ENCODE measurements at places on chromosomes 2 and 18. TPM values are rescaled to one million over a fixed set of nuclear protein-coding genes. Genes with fewer than 3 reads are reported as not detected.

Gene REG3G
- total RNA-seq, result not detected

Gene SP140L
- 4.3 TPM for total RNA-seq

Gene SEMA4F
- 2.9 TPM for total RNA-seq

Gene MOCOS
- 0.33 TPM for total RNA-seq

Gene EPC2
- total RNA-seq, result 22.0 TPM

Gene MAL
- total RNA-seq, result 4.4 TPM

Gene UGT1A3
- not detected for total RNA-seq

Gene ACYP2
- 76.7 TPM for total RNA-seq

Gene ACKR3
- 39.3 TPM for total RNA-seq

- H3K27me3 ChIP-seq, result no peaks in the 10 kb centered on the region
- no peak for DNase-seq
- H3K4me3 ChIP-seq, result no peak overlapping the region
- H3K4me1 ChIP-seq, result peaks cover 3% of the 10 kb centered on the region
- H3K27ac ChIP-seq, result no peak overlapping the region
Observed at GRCh38 chr2:44715671-44716081, 225.8 kb upstream of the SIX3 start.

- no peak for DNase-seq
- peaks cover 33% of the 10 kb centered on the region for H3K27me3 ChIP-seq
- no peak overlapping the region for H3K4me3 ChIP-seq
- no peak overlapping the region for H3K27ac ChIP-seq
Observed at GRCh38 chr2:234100686-234101085, 50.2 kb downstream of the SPP2 start.

GRCh38 chr2:172373766-172374165, 53.6 kb upstream of the ITGA6 start:
- peaks cover 35% of the 10 kb centered on the region for H3K4me1 ChIP-seq
- no peaks in the 10 kb centered on the region for H3K36me3 ChIP-seq
- no peak overlapping the region for H3K4me3 ChIP-seq
- DNase-seq, result no peak

DNA sequence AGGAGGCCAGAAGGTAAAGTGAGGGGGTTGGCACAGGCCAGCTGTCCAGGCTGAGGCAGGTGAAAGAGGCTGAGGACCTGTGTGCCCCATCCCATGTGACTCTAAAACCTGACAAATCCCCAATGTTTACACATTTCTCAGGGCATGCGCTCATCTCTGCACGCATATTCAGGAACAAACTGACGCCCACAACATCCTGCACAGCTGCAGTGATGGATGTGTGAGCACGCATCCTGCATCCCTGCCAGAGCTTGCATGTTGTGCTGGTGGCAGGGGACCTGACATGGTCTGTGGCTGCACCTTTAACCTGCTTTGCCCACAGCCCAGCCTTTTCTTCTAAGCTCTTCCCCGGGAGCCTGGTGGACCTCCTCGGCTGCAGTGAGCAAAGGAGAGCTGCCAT, 83.1 kb downstream of the FBXO15 start:
- H3K27ac ChIP-seq, result no peak overlapping the region
- H3K4me1 ChIP-seq, result no peaks in the 10 kb centered on the region
- DNase-seq, result no peak
- H3K36me3 ChIP-seq, result no peaks in the 10 kb centered on the region

DNA sequence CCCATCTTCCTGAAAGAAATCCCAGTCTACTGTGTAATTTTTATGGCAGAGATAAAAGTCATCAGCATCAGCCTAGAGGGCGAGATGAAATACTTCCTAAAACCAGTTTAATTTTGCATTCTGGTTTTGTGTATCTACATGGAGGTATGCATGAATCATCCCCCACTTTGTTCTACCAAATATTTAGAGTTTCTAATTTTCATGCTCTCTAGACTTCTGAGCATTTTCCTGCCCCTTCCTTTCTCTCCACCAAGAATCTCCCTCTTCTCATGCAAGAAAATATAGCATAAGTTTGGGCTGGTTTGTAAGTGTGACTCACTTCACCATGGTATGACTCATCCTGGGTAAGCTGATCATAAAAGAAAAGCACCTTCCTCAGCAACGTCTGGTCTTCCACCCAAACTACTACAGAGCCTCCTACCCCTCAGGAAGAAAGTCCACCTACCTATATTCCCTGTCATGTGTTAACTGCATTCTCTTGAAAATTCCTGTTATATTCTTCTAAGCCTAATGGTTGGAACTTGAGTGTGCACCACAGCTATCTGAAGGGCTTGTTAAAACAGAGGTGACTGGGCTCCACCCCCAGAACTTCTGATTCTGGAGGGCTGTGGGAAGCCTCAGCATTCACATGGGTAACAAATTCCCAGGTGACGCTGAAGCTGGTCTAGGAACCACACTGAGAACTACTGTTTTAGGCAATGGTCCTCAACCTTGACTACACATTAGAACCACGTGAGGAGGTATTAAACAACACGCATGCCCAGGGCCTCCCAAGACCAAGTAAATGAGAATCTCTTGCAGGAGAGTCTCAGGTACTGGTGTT, 37.4 kb upstream of the RAPGEF4 start:
- no peak overlapping the region for H3K27ac ChIP-seq
- peaks cover 11% of the 10 kb centered on the region for H3K27me3 ChIP-seq
- H3K4me3 ChIP-seq, result no peak overlapping the region
- DNase-seq, result no peak

DNA sequence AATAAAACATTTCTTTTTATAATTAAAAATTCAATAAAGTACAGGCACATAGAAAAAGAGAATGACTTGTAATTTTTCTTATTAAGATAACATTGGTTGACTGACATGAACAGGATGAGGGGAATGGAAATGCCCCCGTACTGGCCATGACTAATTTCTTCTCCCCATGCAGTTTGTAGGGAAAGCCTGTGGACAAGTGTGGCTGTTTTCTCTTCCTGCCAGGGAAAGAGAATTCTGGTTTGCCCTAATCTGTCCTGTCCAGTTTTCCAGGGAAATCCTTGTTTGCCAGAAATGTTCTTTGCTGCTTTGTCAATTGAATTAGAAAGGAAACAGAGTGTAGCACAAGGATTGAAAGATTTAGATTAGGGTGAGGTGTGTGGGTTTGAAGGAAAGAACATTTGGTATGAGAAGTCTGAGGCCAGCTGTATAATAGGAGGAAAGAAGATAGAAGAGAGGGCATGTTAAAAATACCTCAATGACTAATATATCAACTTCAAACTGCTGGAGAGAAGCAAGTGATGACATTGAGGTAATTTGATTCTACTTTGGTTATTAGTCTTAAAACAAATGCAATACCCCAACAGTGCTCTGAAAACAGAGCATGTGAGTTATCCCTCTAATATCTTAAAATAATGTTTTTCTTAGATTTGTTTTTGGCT, 593.9 kb upstream of the ZNF804A start:
- DNase-seq, result no peak
- H3K4me1 ChIP-seq, result peaks cover 13% of the 10 kb centered on the region
- no peaks in the 10 kb centered on the region for H3K27me3 ChIP-seq
- no peaks in the 10 kb centered on the region for H3K36me3 ChIP-seq
- H3K27ac ChIP-seq, result no peak overlapping the region

GRCh38 chr2:218427741-218428140, 8.8 kb downstream of the VIL1 start:
- no peaks in the 10 kb centered on the region for H3K4me1 ChIP-seq
- no peak overlapping the region for H3K27ac ChIP-seq
- no peaks in the 10 kb centered on the region for H3K36me3 ChIP-seq
- no peak for DNase-seq

GRCh38 chr2:128596396-128597120, 277.9 kb upstream of the HS6ST1 start:
- no peak overlapping the region for H3K27ac ChIP-seq
- no peak overlapping the region for H3K4me3 ChIP-seq

- H3K27me3 ChIP-seq, result peaks cover 21% of the 10 kb centered on the region
- peak within 1 kb of the TSS; percentile 40 for H3K27ac ChIP-seq
- no peaks in the 10 kb centered on the region for H3K36me3 ChIP-seq
- peak; percentile 52 for DNase-seq
- H3K4me3 ChIP-seq, result peak within 1 kb of the TSS; percentile 84
Observed at GRCh38 chr2:160062292-160063005, at the start of gene PLA2R1. Gene PLA2R1, minus strand, starts transcription at chr2:160062615. Its CDS starts 212 bp downstream, at chr2:160062403.

GRCh38 chr2:92072461-92073035, 2798.7 kb upstream of the TEKT4 start:
- no peak overlapping the region for H3K27ac ChIP-seq
- no peaks in the 10 kb centered on the region for H3K4me1 ChIP-seq

- H3K4me3 ChIP-seq, result no peak overlapping the region
- no peaks in the 10 kb centered on the region for H3K27me3 ChIP-seq
- H3K27ac ChIP-seq, result peak overlapping the region; percentile 69
- DNase-seq, result no peak
- peaks cover 36% of the 10 kb centered on the region for H3K36me3 ChIP-seq
Observed at GRCh38 chr2:36484454-36484853, 113.5 kb downstream of the FEZ2 start.

DNA sequence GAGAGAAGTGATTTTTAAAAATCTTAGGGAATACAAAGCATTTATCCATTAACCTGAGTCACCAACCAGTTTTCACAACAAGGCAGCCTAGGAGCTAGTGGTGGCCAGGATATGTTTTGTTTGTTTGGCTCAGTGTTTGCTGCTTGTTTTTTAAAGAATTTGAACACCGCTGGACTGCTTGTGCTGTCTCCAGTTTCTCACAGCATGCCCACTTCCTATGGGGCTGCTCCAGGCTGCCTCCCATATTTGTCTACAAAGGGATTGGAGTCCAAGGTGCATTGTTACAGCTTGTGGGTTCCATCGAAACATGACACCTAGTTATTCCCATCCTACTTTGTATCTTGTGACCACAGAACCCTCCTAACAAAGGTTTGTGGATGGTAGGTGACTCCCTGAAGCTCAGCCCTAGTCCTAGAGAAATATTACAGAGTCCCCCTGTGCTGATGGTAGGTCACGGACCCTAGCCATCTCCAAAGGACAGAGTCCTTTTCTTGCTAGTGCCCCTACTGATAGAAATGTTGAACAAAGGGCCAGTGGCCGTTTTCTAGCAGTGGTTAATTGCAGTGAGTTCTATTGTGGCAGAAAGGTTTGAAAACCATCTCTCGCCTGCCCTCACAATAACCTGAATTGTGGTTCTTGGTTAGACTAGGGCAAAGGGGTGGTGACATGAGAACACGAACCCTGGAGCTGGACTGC, 23.2 kb downstream of the GPR39 start:
- no peaks in the 10 kb centered on the region for H3K36me3 ChIP-seq
- no peaks in the 10 kb centered on the region for H3K27me3 ChIP-seq

GRCh38 chr2:127305990-127306585, 12.1 kb upstream of the ERCC3 start:
- H3K4me3 ChIP-seq, result no peak overlapping the region
- H3K4me1 ChIP-seq, result no peaks in the 10 kb centered on the region
- H3K36me3 ChIP-seq, result peaks cover 55% of the 10 kb centered on the region
- H3K27me3 ChIP-seq, result no peaks in the 10 kb centered on the region
- H3K27ac ChIP-seq, result no peak overlapping the region

- peak overlapping the region; percentile 88 for H3K4me3 ChIP-seq
- peaks cover 28% of the 10 kb centered on the region for H3K4me1 ChIP-seq
- no peak for DNase-seq
- H3K27ac ChIP-seq, result peak overlapping the region; percentile 87
Observed at GRCh38 chr2:227164763-227165291, 403 bp downstream of the COL4A3 start.

- H3K27me3 ChIP-seq, result no peaks in the 10 kb centered on the region
- H3K36me3 ChIP-seq, result no peaks in the 10 kb centered on the region
- H3K4me3 ChIP-seq, result no peak overlapping the region
- H3K4me1 ChIP-seq, result no peaks in the 10 kb centered on the region
- H3K27ac ChIP-seq, result no peak overlapping the region
- no peak for DNase-seq
Observed at GRCh38 chr2:18311420-18312195, 248.8 kb downstream of the RDH14 start.

DNA sequence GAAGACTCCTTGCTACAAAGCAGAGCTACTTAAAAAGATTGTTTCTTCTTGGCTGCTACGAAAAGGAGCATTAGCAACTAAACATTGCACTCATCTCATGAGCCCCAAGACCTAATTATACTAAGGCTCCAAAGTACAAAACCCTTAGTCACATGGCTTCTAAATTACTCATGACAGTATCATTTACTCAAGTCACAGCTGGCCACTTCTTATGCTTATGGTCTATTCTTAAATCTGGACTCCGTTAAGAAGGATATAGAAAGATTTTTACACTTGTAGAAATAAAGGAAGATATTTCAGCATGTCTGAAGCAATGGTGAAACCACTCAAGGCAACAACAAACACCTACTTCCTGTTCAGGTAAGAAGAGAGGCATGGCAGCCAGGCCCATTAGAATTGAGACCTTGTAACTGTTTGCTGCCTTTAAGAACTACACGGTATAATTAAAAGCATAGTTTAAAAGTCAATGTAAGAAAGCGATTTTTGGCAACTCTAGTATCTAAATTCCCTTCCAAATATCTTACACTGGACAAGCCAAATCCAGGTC, 12.7 kb downstream of the ANKRD44 start:
- H3K27ac ChIP-seq, result no peak overlapping the region
- peaks cover 21% of the 10 kb centered on the region for H3K4me1 ChIP-seq
- DNase-seq, result no peak
- no peak overlapping the region for H3K4me3 ChIP-seq
- H3K27me3 ChIP-seq, result no peaks in the 10 kb centered on the region

GRCh38 chr18:46338766-46339165, 234.6 kb downstream of the HAUS1 start:
- H3K4me3 ChIP-seq, result no peak overlapping the region
- no peaks in the 10 kb centered on the region for H3K27me3 ChIP-seq
- DNase-seq, result no peak
- H3K4me1 ChIP-seq, result peaks cover 81% of the 10 kb centered on the region
- no peaks in the 10 kb centered on the region for H3K36me3 ChIP-seq
- H3K27ac ChIP-seq, result peak overlapping the region; percentile 44

- DNase-seq, result no peak
- H3K4me3 ChIP-seq, result no peak overlapping the region
- H3K36me3 ChIP-seq, result no peaks in the 10 kb centered on the region
- no peak overlapping the region for H3K27ac ChIP-seq
- H3K4me1 ChIP-seq, result peaks cover 2% of the 10 kb centered on the region
Observed at GRCh38 chr2:162123806-162124758, 28.0 kb downstream of the GCG start.

DNA sequence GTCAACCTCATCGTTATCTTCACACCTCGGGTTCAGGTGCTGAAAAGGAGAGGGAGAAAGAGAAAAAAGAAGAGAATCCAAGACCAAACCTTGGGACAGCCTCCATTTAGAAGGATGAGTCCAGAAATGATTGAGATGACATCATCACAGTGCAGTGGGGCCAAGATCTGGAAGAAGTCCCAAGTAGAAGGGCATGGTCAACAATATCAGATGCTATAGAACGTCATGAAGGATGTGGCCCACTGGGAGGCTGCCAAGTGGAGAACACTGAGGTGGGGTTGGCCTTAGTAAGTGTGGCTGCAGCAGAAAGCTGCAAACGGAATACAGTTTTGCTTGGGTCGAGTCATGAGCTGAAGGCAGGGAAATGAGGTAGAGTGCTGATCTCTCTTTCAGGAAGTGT, 91.1 kb upstream of the FZD7 start:
- H3K27ac ChIP-seq, result no peak overlapping the region
- H3K4me1 ChIP-seq, result no peaks in the 10 kb centered on the region
- H3K4me3 ChIP-seq, result no peak overlapping the region
- DNase-seq, result no peak
- H3K36me3 ChIP-seq, result no peaks in the 10 kb centered on the region

GRCh38 chr18:23719634-23720201, 30.5 kb downstream of the LAMA3 start:
- H3K4me3 ChIP-seq, result no peak overlapping the region
- no peaks in the 10 kb centered on the region for H3K36me3 ChIP-seq
- H3K4me1 ChIP-seq, result peaks cover 25% of the 10 kb centered on the region
- DNase-seq, result no peak
- H3K27me3 ChIP-seq, result no peaks in the 10 kb centered on the region

- peaks cover 58% of the 10 kb centered on the region for H3K27me3 ChIP-seq
- no peak for DNase-seq
- H3K27ac ChIP-seq, result no peak overlapping the region
- no peak overlapping the region for H3K4me3 ChIP-seq
- no peaks in the 10 kb centered on the region for H3K4me1 ChIP-seq
- no peaks in the 10 kb centered on the region for H3K36me3 ChIP-seq
Observed at GRCh38 chr18:49845629-49846360, 32.5 kb upstream of the ACAA2 start.
